ENCODE measurements at places on chromosomes 2 and 18.

- DNase-seq, result no peak
Observed at GRCh38 chr2:10264506-10265328, 38.0 kb upstream of the HPCAL1 start.

DNA sequence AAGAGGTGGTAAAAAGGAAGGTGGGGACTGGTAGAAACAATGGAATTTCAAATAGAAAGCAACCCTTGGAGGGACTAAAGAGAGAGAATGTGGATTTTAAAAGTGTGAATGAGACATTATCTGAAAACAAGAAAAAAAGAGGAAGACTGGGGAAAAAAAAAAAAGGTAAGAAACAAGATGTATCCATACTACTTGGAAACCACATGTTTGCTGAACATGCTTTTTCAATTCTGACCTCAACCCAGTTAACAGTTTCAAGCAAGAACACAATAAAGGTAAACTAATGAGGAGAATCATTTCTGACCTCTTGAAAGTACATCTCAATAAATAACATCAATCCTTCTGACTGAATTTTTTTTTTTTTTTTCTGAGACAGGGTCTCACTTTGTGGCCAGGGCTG is 2.6 kb downstream of the FARSB start:
- DNase-seq, result no peak

GRCh38 chr2:237967463-237967951 is 693 bp downstream of the UBE2F start:
- no peak for DNase-seq

DNA sequence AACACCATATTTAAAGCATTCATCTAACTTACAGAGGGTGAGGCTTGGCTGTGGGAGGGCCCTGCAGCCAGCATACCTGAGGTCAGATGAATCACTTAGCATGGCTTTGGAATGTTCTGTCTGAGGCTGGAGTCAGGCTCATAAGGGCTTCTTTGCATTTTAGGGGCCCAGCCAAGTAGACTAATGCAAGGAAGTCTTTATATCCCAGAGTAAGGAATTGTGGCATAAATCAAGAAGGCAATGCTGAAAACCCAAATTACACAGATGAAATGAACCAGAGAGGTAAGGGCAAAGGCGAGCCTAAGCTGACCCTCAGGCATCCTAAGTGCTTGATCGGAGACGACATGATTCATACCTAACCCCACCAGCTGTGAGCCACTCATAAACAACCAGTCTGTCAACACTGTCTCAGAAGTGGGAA is 383.6 kb downstream of the DCC start:
- DNase-seq, result no peak

DNA sequence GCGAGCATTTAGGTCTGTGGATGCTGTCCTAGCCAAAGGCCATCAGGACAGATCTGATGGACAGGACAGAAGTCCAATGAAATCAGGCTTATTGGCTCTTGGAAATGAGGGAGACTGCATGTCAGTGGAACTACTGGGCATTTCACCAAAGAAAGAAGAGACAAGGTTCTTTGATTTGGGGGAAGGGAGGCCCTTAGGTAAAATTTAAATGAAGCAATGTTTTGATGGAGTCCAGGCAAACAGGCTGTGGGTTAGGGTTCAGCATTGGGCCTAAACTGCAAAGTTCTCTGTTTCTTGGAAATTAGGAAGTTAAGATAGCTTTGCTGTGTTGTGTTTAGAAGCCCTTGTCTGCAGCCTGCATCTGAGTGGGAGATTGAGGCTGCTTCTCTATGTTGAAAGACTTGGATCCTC is 31.6 kb upstream of the RNF149 start:
- DNase-seq, result no peak

GRCh38 chr18:59383851-59384250 is 24.8 kb upstream of the LMAN1 start:
- no peak for DNase-seq

DNA sequence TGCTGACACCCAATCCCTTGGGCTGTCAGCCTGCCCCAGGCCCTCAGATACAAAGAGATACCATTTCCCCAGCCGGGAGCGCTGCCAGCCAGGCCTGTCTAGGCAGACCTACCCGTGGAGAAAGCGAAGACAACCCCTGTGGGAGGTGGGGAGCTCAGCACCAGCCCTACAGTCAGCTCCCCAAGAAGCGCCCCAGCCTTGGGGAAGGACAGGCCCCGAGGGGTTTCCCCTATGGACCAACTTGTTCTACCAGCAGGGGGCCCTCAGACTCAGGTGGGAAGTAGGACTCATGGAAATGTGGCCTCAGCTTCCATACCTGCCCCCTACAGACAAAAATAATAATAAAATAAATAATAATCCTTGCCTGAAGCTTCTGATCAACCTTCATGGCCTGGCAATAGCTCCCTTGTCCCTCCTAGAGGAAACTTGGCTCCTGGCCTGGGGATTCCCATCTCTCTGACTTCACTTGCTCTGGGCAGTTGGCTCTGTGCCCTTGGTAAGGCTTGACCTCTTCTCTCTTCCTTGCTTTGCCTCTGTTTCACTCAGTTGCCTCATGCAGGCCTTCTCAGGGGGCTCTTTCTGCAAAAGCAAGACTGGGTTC is 7.0 kb downstream of the SLC35F6 start:
- DNase-seq, result no peak

DNA sequence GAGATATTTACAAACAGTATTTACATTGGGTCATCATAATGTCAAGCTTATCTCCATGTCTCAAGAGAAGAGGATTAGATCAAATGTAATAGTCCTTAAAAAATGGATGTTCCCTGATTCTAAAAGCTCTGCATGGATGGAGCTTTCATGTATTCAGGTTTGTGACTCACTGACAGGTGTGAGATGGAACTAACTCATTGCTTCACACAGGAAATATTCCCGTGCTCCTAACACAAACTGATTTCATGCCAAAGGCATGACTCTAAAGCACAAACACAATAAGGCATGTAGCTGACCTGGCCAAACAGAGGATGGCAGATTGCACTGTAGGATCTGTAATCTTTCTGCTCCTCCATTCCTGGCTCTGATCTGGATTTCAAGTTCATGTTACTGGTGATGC is 110.0 kb downstream of the ALK start:
- no peak for DNase-seq

DNA sequence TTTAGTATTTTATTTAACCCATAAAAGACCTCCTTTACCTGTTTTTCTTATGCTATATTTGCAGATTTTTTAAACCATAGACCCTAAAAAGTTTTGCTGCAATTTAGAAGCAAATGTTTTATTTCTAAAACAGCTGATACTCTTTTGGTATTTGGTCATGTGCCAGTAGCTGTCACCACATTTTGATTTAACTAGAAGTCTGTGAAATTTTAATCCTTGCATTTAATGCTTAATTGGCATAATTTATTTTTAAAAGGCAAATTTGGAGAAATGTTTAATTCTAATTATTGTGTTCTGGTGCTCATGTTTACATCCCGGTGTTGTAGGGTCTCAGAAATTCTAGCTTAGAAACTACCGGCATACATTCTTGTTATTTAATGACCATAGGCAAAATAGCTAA is 111.8 kb downstream of the TTC27 start:
- no peak for DNase-seq

- DNase-seq, result no peak
Observed at GRCh38 chr2:145846982-145847381, 1327.1 kb upstream of the ZEB2 start.

DNA sequence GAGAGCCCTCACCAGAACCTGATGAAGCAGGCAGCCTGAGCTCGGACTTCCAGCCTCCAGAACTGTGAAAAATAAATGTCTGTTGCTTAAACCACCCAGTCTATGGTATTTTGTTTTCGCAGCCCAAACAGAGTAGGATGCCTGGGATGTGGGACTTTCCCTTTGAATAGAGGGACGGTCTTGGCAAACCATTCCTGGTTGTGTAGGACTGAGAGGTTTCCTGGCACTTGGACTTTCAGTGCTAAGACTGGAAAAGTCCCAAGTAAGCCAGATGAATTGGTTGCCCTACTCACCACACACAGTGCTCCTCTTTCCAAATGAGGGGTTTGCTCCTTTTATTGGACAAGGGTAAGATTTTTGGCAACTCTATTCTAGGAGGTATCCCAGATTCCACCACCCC is 46.8 kb upstream of the ACMSD start:
- DNase-seq, result no peak

GRCh38 chr2:124426625-124427024 is 401.5 kb downstream of the CNTNAP5 start:
- no peak for DNase-seq

- no peak for DNase-seq
Observed at GRCh38 chr2:239441261-239442078, 40.6 kb upstream of the HDAC4 start.

DNA sequence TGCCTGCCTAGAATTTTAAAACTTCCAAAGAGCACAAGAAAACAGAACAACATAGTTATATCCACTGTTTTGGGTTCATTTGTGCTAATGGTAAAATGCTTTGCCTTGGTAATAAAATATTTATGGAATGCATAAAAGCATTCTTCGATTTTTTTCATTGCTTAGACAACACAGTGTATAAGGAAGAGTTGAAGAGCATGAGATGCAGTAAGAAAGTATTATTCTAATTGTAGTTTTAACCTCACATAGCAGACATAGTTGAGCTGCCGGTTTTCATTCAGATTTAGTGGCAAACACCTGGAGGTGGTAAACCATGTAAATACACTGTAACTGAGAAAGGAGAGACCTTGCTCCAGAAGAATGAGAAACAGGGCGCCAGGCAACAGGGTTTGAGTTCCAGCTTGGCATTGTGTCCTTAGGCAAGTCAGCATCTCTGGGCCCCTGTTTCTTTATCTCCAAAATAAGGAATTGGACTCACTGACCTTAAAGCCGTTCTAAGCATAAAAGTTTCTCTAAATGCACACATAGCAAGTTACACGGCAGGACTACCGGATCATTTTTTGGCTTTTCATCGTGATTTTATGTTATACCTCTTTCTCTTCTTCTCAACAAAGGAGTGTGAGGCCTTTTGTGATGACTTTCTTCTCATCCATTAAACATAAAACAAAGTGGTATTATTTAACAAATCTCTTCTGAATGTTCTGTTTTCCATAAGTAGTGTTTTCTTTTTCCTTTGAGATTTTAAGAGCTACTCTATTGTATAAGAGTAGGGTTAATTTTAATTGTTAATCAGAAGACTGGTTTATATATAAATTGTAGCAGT is 7.9 kb downstream of the UGP2 start:
- DNase-seq, result no peak

- no peak for DNase-seq
Observed at GRCh38 chr2:171214093-171214492, 53.4 kb upstream of the TLK1 start.

GRCh38 chr2:238042849-238043584 is 17.8 kb upstream of the SCLY start:
- no peak for DNase-seq

GRCh38 chr2:33168922-33169321 is 222.2 kb downstream of the LTBP1 start:
- no peak for DNase-seq

DNA sequence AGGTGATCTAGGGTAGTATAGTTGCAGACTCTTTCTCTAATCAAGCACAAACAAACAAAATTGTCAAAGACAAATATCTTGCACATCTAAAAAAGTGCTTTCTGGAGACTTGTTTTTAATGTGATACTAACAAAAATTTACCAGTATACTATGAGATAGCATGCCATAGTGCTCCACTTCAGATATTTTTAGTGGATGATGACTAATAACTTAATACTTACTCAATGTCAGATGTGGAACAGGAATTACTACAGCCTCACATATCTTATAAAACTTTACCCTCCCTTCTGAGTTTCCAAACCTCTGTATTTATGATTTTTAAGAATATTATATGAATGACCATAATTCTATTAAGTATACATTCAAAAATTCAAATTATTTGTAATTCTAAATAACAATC is 1162.0 kb upstream of the SLC39A10 start:
- DNase-seq, result no peak

GRCh38 chr2:161992531-161992930 is 81.5 kb downstream of the DPP4 start:
- DNase-seq, result peak; percentile 19

DNA sequence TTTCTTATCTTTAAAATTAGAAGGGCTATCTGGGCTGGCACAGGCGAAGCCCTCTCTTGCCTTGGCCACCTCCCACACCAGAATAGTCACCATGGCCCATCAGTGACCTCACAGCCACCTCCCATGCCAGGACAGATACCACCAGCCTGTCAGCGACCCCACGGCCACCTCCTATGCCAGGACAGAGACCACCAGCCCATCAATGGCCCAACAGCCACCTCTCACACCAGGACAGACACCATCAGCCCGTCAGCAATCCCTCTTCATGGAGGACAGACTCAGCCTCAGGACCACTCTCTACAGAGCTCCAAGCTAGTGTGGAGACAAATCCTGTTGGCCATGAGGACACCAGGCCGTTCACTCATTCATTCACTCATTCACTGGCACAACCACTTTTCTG is 74.6 kb downstream of the ASB1 start:
- no peak for DNase-seq

- no peak for DNase-seq
Observed at GRCh38 chr18:32339045-32339444, 131.6 kb downstream of the GAREM1 start.

DNA sequence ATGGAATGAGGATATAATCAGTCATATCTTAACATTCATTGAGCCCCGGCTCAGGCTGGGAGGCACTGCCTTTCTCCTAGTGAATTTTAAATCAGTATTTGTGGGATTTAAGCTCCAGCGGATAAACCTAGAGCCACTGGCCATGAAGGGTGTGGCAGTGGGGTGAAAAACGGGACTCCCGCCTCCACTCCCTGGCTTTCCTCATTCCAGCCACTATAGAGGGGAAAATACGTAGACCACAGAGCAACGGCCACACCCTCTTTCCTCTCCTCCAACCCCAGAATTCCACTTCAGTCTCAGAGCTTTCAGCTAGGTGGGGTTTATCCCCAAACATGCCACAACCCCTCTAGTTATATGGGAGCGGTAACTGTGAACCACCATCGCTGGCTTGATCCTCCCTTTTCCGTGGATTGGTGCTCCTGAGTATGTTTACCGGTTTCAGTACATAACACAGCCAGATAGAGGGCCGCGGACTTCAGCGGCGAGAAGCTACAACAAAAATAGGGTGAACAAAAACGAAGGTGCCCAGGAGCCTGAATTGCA is 70.6 kb upstream of the ITGB6 start:
- no peak for DNase-seq

DNA sequence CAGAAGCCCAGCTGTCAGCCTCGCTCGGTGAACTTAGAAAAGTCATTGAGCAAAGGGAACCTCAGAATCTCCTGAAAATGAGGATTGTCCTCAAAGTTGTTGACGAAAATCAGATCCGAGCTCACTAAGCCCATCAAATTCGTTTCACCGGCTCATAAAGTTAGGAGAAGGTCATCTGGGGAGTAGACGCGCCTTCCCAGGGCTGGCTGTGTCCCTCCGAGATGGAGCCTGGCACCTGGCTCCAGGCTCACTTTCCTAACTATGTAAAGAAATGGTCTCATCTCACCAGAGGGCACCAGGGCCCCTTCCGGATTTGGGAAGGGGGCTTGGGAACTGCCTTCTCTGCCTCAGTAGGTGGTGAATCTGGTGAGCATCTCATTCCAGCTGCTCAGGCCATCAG is 145.5 kb downstream of the PXDN start:
- no peak for DNase-seq

DNA sequence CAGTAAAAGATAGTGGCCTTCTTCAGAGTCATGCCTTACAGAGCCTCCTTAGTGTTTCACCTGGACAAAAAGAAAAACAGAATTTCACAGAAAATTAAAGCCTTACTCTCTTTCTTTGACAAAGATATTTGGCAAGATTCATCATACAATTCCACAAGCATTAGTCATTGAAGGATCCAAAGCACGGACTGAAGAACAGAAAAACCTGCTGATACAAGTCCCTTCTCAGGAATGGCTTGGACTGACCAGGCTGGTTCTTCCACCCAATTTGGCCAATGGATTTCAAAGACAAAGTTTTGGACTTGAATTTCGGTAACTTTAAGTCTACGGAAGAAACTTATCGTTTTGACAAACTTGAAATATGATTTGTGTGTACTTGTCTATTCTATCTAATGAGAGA is 39.1 kb upstream of the GALNT3 start:
- DNase-seq, result no peak

All from stimulated activated CD8-positive, alpha-beta memory T cell treated with anti-CD3 and anti-CD28 coated beads, Interleukin-15, amount 100 ng/mL, for 1 hour (primary cell).